ENCODE measurements at places on chromosomes 3 and 15. TPM values are rescaled to one million over a fixed set of nuclear protein-coding genes. Genes with fewer than 3 reads are reported as not detected.

B4GALT4 gene
- total RNA-seq = 15.8 TPM

UNC13C gene
- total RNA-seq = 0.04 TPM

CHST2 gene
- total RNA-seq = 1.5 TPM

CD80 gene
- 0.08 TPM for total RNA-seq

STRA6 gene
- total RNA-seq = 1.5 TPM

ASB14 gene
- total RNA-seq = not detected

GOLGA8S gene
- total RNA-seq = 0.24 TPM

PDIA3 gene
- 209 TPM for total RNA-seq

ITPKA gene
- 0.16 TPM for total RNA-seq

ALDH1L1 gene
- 4.5 TPM for total RNA-seq

GCNT3 gene
- 11.4 TPM for total RNA-seq

CAMKV gene
- not detected for total RNA-seq

SCAANT1 gene
- total RNA-seq = not detected

SEC61A1 gene
- total RNA-seq = 117 TPM

FRMD5 gene
- 0.20 TPM for total RNA-seq

PDZRN3 gene
- total RNA-seq = 18.2 TPM

ANKRD34C gene
- total RNA-seq = not detected

ACOX2 gene
- 14.3 TPM for total RNA-seq

SYNPR gene
- not detected for total RNA-seq

PPM1M gene
- 9.5 TPM for total RNA-seq

Data from esophagus mucosa (tissue), 1 donor.